ENCODE measurements at places on chromosomes 11 and 22.

GRCh38 chr11:117816846-117817367 lies 7.6 kb downstream of the FXYD2 start:
- DNase-seq = no peak

GRCh38 chr22:27791159-27791858 lies 10.2 kb downstream of the MN1 start:
- DNase-seq = no peak

DNA sequence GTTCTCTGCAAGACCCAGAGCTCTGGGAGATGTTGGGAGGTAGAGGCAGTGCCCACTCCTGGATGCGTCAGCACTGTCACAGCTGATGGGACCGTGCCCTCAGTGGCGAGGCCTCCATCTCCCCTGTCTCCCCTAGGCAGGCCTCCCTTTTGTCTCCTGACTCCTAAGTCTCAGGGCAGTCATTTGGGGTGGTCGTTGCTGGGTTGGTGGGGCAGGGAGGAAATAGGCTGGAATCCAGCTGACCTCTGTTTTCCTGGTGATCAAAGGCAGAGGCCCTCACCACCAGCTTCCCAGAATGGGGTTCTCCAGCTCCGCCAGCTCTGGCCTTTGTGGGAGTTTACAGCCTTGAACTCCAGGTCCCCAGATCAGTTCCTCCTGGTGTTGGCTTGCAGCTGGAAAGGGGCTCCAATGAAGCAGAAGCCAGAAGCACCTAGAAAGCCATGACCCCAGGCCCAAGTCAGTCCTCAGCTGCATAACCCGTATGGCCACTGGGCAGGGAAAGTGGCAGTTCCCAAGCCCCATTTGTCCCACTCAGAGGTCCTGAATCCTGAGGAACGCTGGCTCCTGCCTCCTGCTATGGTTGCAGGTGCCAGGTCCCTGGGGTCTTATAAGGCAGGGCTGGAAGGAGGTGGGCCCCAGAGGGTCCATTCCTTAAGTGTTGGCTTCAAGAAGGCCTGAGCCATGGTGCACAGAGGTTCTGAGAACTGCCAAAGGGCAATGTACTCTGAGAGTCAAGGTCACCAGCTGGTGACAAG lies 7.3 kb upstream of the FXYD2 start:
- DNase-seq = no peak

- DNase-seq = no peak
These were observed 8.8 kb upstream of the KLHL35 start for GRCh38 chr11:75441804-75442132.

DNA sequence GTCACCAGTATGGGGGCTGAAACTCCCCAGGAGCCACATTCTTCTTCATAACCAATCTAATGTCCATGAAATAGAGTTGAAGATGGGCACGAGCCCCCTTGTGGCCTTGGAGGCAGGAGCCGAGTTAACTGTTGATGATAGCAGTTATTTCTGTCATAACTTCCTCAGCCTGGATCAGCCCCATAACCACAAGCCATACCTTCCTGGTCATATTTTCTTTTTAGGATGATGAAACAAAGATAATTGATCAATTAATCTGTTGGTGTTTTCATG lies 65.0 kb upstream of the TTC12 start:
- no peak for DNase-seq

- DNase-seq = no peak
These were observed 163.2 kb downstream of the FAT3 start for GRCh38 chr11:92387859-92388258.

DNA sequence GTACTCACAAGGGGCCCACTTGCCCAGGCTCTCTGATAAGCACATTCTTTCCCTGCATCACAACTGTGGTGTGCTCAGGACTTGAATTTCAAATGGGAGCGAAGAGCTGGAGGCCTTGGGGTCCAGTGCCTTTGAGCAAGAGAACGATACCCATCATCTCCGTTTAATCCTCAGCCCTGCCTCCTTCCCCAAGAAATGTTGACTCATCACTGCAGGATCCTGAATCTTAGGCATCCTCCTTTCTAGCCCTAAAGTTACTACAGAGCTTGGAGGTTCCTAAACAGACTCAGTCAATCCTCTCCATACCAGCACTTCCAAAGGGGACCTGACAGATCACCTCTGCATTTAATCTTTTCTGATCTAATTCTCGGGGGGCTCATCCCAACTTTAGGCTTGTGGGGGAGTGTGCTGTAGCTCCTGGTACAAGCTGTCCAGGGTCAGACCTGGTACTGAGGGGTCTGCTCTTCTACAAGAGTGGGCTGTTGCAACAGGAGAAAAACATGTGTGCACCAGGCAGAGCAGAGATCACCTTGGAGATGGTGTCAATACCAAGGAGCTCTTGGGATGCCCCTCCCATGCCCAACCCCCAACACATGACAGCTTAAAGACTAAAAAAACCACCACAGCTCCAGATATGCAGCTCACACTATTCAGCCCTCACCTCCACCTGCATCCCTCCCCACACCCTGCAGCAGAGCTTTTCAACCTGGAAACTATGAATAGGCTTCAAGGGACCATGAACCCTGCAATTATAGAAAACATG lies 3.9 kb upstream of the PRG2 start:
- no peak for DNase-seq

- DNase-seq = no peak
These were observed 492.8 kb downstream of the INSC start for GRCh38 chr11:15607361-15608036.

DNA sequence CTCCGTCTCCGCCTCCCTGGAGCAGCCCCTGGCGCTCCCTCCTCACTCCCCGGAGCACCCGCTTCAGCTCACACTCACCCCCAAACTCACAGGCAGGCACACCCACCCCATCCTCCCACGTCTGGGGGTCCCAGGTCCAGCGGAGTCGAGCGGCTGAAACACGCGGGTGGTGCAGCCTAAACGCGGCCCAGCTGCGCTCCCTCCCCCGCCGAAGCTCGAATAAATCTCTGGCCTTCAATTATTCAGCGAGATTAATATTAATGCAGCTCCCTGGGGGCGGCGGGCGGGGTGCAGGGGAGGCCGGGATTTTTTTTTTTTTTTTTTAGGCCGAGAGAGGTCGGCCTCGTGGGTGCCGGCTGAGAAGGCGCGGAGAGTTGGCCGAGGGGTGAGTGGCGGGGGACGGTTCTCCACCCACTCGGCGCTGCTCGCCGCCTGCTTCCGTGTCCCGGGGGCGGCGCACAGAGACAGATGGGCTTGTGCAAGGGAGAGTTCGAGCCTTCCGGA lies 524 bp upstream of the SLC1A2 start:
- no peak for DNase-seq

DNA sequence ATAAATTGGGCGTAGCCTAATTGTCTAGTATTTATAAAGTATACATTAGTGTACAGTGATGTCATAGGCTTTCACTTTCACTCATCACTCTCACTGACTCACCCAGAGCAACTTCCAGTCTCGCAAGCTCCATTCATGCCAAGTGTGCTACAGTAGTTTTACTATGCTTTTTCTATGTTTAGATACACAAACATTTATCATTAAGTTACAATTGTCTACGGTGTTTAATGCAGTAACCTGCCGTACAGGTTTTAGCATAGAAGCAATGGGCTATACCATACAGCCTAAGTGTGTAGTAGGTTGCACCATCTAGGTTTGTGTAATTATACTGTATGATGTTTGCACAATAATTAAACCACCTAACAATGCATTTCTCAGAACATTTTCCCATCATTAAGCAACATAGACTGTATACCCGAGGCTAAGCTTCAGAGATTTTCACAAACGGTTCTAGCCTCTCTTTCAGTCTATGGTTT lies 17.5 kb downstream of the OR9G1 start:
- DNase-seq = no peak

DNA sequence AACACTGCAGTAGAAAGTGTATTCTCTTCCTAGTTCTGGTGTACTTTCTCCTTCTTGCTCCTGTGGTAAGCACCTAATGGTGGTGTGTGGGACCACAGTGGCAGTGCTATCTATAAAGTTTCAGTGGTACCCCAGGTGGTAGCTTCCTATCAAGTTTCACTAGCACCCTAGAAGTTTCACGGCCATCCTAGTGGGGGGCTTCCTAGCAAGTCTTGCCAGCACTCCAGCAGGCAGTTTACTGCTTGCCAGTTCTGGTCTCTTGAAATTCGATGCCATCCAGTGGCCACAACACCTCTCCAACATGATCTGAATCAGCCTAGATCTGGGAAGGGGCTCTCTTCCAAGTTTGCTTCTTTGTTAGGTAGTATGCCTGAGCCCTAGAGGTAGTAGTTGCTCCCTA lies 229.6 kb downstream of the SWAP70 start:
- DNase-seq = no peak

- DNase-seq = no peak
These were observed 56.6 kb downstream of the BMAL1 start for GRCh38 chr11:13334034-13334786.

GRCh38 chr11:6570691-6571427 lies 32.6 kb downstream of the RRP8 start:
- no peak for DNase-seq

DNA sequence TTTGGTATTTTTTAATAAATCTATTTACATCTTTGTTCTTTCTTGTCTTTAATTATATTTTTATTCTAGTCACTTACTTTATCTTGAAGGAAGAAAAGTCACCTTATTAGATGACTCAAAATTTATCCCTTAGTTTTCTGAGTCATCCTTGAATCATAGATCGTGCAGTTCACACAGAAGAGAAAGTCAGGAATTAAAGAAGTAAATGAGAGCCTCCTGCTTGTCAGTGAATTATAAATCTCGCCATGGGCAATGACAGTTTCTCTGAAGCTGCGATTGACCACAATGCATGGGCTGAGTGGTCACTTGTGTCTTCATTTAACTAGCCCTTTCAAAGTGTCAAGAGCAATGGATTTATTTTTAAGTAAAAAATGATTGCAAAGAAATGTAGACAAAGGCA lies 91.2 kb downstream of the LUZP2 start:
- DNase-seq = no peak

All from NCI-H1436 treated with DMSO at 0.1 percent for 48 hours (cell line).